ENCODE measurements at places on chromosomes 3 and 15.

GRCh38 chr3:58111513-58112184 lies 99.1 kb downstream of the DNASE1L3 start:
- DNase-seq: peak; percentile 57

DNA sequence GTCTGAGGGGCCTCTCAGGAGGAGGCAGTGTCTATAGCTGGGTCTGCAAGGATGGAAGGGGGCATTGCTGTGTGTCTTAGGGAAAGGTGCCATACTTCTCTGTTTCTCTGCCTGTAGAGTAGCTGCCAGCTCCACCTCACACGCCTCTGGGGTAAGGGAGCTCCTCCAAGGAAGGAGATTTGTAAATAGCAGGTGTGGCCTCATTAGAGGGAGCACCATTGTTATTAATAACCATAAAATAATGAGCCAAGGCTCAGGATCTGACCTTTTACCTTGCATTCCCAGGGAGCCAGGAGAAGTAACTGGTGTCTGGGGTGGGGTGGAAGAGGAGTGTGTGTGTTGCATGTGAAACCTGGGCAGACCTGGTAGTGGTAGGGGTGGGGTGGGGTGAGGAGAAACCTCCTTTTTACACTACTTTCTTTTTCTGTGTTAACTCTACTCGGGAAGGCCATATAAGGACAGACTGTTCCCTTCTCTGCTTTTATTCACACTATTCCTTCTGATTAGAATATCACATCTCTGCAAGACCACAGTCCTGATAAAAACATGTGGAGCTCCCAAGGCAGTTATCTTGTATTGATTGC lies 2.2 kb upstream of the C15orf39 start:
- DNase-seq: no peak

- DNase-seq: no peak
These were observed 156.5 kb downstream of the RYR3 start for GRCh38 chr15:33467146-33467815.

- no peak for DNase-seq
These were observed 15.5 kb upstream of the ACAP2 start for GRCh38 chr3:195458316-195458717.

- no peak for DNase-seq
These were observed 81.3 kb downstream of the VGLL4 start for GRCh38 chr3:11562277-11562881.

DNA sequence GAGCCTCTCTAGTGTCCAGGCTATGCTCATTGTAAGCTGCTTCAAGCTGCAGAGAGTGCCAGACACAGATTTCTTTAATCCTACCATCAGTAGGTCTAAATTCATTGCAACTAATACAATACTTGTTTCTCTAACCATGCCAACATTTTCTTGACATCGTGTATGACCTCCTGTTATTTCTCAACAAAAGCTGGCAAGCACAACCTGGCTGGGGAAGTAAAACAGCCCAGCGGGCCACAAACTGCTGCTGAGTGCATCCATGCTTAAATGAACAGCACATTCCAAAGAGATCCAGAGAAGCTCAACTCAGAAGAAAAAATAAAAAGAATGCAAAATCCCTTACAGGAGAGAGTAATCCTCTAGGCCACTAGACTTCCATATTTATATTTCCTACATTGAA lies 36.5 kb downstream of the GMNC start:
- no peak for DNase-seq

GRCh38 chr3:14565868-14566588 lies 25.9 kb upstream of the GRIP2 start:
- DNase-seq: no peak

DNA sequence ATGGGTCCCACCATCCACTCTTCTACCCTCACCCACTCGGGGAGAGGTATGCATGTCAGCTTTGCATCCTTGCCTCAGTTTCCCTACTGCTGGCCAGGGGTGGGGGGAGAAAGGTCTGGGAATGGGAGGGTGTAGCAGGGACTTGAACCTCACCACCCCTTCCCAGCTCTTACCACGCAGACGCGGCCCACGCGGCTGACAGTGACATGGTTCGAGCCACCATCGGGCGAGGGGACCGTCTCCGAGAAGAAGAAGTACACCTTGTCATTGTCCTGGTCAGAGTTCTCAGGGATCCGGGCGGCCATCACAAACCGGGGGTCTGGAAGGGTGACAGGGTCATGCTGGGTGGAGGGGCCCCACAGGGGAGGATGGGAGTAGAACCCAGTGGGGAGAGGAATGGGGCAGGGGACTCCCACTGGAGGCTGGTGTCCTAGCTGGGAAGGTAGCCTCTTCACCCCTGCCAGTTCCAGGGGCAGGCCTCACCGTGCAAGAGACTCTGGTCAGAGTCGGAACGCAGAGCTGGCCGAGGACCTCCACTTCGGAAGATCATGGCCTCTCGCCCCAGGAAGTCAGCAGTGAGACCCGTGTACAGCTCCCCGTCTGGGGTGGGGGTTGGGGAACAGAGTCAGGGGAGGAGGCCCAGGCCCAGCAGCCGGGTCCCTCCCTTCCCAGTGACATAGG lies 3.7 kb downstream of the SEMA3G start:
- DNase-seq: no peak

- no peak for DNase-seq
These were observed 320.3 kb upstream of the SATB1 start for GRCh38 chr3:18745472-18745871.

DNA sequence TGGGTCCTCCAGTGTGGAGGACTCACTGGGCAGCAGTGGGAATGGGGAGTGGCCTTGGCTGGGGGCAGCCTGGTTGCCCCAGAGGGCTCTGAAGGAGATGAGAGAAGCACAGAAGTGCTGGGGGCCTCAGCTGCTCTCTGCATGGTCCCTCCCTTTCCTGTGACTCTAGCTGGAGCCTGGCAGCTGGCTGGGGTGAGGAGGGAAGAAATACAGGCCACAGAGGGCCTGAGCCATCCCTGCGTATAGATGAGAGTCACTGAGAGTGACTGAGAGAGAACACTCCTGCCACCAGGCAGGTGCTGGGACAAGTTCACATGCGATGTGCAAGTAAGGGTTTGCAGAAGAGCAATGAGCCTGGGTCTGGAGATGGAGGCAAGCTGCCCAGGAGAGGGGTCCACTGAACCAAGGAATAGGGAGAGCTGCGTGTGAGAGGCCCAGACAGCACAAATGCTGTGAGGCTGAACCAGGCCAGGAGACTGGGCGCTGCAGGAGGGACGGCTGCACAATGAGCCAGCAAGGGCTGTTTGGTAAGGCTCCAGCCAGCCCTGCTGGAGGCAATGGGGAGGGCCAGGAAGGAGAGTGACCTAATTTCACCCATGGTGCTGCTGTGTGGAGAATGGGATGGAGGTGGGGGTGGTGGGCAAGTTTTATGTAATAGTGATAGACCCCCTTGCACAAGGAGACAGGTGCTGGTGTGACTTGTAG lies 87.2 kb downstream of the CLSTN2 start:
- DNase-seq: no peak

GRCh38 chr3:52454938-52455282 lies 494 bp upstream of the NISCH start:
- no peak for DNase-seq

DNA sequence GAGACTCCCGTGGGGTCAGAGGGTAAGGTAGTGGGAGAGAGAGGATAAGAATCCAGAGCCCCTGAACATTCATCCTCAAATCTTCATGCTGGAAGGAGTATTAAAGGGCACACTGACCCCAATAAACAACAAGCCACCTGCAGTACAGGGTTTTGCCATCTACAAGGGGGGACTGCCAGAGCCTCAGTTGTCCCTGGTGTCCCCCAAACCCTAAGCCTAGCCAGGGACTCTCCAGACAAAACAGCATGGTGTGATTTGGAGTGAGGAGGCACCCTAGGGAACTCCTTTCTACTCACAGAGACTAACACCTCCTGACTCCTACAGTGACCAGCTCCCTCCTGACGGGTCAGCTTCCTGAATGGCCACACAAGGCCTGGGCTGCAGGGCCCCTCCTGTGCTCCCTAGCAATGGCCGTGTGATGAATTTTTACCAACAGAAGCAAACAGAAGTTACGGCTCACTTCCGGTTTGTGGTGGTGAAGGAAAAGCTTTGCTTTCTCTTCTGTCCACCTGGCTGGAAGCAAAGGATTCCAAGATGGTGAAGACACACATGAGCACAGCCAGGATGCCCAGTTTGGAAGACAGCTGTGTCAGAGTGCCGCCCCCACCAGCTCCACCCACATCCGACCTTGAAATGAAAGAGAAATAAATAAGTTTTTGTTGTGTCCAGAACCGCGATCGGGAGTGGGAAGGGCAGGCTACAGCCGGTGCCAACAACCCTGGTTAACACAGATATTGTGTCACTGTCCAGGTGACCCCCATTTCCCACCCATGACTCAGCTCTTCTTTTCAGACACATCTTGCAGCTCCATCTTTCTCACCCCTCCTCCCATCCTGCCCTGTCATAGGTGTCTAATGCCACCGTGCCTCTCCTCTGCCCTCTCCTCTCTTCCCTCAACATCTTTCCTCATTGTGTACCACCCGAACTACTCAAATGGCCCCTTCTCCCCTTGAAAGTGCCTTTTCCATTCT lies 69.6 kb upstream of the ATP13A3 start:
- no peak for DNase-seq

DNA sequence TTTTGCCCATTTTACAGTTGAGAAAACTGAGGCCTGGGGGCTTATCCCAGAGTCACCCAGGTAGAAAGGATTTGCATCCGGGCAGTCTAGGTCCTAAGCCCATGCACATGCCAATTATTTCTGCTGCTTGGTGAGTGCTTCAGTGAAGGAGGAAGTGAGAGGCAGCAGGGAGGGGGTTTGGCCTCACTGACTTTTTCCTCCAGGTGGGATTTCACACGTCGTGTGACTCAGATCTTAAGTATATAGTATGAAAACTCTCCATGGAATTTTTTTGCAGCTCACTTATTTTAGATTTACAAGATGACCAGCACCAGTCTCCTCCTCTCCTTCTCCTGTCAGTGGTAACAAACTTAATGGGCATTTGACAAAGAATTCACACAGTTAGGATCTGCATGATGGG lies 4.6 kb downstream of the ITGA11 start:
- no peak for DNase-seq

GRCh38 chr3:10012106-10012505 lies 14.1 kb upstream of the FANCD2 start:
- DNase-seq: no peak

DNA sequence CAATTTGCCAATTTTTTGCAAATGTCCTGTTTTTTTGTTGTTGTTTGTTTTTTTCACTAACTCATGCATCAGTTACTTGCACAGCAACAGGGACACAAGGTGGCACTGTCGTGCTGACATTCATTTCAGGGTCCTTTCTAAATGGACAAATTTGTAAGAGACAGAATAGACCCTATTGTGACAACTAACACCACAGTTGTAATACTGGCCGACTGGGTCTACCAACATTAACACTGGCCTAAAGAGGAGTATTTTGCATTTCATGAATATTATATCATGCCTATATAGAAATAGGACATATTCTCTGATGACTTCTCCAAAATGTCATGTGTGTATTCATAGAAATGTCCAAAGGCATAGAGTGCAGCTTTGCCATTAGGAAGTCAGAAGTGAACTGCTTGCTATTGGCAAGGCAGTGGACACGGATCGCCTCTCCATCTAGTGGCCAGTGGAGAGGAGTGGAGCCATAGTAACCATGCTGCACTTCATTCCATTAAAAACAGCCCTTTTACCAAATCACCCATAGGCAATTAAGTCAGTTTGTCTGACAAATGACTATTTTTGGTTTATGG lies 54.8 kb downstream of the ZBTB20 start:
- peak; percentile 33 for DNase-seq

DNA sequence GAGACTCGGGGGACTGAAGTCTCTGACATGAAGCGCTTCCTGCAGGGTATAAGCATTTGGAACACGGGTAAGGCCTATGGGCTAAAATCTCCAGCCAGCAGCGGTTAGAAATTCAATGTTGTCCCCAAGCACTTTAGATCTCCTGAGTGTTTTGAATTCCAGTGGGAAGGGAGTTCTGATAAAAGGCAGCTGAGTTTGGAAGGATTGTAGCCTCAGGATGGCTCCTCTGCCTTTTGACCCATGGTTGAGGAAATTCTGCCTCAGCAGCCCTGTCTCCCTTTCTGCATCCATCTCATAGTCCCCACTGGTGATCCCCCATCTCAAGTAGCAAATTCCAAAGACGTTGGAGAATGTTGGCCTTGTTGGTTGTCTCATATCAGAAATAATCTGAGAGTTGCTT lies 24.2 kb upstream of the HACD2 start:
- DNase-seq: no peak

GRCh38 chr15:25893596-25893995 lies 30.5 kb upstream of the ATP10A start:
- DNase-seq: no peak

DNA sequence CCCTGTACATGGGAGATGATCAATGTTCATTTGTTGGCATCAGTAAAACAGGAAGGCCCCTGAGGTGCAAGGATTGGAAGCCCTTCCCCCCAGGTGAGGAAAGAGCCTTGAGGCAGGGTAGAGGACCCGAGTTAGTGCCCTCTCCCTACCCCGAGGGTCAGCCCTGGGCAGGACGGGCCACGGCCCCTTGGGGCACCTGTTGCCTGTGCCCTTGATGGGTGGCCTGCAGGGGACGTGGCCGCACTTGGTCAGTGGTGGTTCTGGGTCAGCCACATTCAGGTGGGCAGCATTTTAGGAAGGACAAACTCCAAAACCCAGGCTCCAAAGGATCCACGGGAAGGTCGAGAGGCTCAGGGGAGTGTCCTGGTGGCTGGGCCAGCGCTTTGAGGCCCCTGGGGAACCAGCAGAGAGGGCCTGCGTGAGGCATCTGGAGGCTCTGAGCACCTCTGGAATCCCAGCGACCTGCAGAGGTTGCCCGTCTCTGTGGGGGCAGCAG lies 15.8 kb upstream of the RPUSD3 start:
- no peak for DNase-seq

GRCh38 chr15:78944669-78945407 lies at the start of gene CTSH:
TSS of gene CTSH (minus strand) at chr15:78945046. CDS start at chr15:78944981, 65 bp downstream.
- DNase-seq: peak; percentile 23

DNA sequence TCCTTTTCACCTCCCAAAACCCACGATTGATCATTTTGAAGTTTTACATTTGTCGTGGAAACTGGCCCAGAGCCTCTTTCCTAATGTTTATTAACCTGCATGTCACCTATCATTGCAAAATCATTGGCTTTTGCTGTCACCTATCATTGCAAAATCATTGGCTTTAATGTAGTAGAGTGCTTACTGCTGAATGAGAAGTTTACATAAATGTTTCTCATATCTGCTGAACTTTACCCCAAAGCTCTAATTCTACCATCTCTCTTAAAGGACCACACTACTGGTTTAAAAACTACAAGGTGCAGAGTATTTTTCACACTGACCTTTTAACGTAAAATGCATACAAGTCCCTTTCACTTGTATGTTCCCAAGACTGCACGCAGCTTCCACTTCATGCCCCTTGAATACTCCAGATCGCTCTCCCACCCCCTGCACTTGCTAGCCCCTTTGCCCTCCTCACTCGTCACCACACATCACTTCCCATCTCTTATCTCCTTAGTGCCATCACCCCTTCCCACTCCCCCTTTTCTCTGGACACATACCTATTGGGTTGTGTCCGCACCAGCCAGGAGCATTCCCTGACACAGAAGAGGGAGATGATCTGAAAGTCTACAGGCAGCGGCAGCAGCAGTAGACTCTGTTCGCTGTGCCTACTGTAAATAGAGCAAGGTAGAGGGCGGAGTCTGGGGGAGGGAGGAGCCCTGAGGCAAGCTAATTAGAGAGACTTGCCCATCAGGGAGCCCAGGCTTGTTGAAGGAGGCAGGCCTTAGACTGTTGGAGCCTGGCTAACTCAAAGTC lies 30.2 kb upstream of the ATOSA start:
- no peak for DNase-seq
